Neuronal stem cell (in vitro differentiated cells): ENCODE measurements at places on chromosomes 7 and 10.

GRCh38 chr10:11865561-11865960 is 42.4 kb downstream of the PROSER2 start:
- DNase-seq, result no peak

DNA sequence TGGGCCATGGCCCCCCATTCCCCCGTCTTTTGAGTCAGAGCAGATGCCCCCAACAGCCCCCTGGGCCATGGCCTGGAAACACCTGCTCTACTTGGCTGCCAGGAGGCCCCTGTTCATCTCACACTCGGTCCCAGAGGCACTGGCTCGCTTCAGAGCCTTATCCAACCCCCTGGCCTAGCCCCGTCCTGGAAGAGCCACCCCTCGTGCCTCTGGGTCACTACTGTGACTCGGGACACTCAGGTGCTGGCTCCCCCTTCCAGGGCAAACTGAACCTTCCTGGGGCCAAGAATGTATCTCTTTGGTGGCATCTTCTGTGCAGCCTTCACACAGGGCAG is 7.0 kb downstream of the POLR2J start:
- no peak for DNase-seq

DNA sequence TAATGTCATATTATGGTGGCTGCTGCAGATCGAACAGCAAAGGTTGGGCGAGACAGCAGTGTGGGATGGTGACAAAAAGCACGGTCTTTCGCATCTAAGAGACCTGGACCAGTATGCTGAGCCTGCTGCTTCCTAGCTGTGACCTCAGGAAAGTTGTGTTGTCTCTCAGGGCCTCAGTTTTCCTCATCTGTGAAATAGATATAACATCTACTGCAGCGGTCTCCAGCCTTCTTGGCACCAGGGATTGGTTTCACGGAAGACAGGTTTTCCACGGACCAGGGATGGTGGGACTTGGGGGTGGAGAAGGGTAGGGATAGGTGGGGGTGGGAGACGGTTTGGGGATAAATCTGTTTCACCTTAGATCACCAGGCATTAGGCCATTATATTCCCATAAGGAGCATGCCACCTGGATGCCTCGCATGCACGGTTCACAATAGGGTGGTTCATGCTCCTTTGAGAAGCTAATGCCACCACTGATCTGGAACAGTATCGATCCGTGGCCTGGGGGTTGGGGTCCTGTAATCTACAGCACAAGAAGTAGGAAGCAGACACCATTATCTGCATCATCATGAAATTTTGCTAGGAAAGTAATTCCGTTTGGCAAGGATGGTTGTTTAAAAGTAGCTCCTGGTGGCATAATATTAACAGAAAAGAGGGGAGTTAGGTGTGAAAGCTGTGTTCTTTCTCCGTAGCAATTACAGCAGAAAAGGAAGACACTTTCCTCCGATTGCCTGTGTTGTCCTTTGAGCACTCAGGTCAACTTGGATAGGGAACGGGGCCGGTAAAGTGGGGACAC is 10.8 kb downstream of the KLF6 start:
- DNase-seq, result no peak

- DNase-seq, result no peak
Observed at GRCh38 chr7:27000496-27000895, 95.3 kb downstream of the HOXA1 start.

GRCh38 chr7:28672397-28672797 is 260.1 kb downstream of the CREB5 start:
- peak; percentile 37 for DNase-seq

GRCh38 chr7:50658696-50659095 is 93.5 kb upstream of the DDC start:
- DNase-seq, result no peak
